Kasumi-1 (cell line): ENCODE measurements at places on chromosomes 6 and 20.

DNA sequence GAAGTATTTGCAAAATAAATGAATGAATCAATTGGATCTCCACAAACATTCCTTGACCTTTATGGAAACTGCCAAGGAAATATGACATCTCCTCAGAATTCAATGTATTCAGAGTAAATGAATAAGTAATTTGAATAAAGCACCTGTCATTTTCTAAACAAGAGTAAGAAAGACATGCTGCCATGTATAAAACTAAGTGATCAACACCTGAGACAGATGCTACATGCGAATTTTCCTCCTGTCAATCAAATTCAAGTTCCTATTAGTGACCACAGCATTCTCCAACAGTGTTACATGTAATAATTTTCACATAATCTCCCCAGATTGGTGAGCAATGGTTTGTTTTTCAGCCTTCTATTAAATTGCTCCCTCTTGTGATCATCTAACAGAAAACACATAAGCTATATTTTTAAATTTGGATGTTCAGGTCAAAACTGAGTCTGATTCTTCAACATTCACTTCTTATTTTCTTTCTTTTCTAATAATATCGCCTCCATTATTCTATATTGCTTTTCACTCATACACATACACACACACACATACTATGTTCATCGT is 163.2 kb upstream of the RNF217 start:
- no peak for DNase-seq

DNA sequence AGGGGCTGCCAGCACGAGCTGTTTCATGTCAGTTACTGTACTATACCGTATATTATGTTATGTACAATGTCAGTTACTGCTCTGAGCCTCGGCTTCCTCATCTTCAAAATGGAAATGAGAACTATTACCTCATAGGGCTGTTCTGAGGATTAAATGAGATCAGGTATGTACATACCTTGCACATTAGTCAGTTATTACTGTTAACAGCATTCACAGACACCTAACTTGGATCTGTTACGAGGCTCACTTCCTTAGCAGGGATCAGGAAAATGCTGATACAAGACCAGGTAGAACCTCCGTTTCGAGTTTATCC is 69.7 kb upstream of the TBC1D7 start:
- DNase-seq = no peak

DNA sequence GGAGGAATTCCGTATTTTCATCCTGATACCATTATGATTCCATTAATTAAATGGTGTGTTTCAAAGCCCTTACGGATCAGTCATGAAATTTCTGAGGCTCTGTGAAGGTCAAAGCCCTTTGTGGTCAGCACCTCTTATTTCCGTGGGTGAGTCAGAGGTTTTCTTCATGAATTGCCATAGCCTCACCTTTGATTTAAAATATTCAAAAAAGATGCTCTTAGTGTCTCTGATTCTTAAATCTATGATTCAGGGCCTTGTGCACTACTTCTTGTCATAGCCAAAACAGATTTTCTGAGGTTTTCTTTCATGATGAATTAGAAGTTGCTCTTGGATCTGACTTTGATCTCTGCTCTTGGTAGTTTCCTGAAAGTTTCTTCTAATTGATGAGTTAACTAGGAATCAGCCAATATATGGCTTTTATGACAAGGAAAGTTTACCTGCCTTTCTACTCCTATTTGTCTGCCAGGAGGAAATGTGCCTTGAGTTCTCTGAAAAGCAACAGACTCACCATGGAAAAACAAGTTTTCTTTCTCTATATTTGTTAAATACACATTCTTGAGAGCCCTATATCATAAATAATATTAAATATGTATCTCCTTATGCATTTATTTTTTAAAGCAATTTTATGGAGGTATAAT is 613.0 kb downstream of the UTRN start:
- DNase-seq = no peak

- DNase-seq = no peak
These were observed 451.0 kb upstream of the SULF2 start for GRCh38 chr20:48236000-48236970.

GRCh38 chr20:47557218-47557617 is 55.5 kb downstream of the NCOA3 start:
- DNase-seq = no peak

DNA sequence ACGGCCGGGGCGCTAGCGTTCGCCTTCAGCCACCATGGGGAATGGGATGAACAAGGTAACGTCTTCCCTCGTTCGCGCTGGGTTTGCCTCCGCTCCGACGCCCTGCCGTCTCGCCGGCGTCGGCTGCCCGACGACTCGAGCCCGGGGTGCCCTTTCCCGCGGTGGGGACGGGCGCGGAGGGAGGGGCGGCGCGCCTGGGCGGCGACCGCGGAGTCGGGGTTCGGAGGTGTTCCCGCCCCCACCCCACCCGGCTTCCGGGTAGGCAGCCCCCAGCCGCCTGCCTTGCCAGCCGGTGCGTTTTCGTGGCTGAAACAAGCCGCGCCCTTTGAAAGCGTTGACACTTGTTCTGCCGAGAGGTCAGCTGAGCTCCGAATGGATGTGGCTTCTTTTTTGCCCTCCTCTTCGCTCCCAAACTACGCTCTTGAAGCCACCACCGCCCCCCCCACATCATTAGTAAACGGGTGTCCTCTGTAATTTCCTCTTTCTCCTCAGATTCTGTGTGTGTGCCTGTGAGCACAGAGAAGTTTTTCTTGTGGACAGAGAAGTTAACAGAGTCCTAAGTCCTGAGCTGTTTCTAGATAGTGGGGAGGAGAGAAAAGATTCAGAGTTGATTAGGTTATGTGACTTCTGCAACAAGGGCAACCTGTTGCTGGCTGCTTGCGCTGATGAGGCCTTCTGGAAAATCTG is 362 bp downstream of the DUSP22 start:
- DNase-seq = no peak
